Tongue (tissue), 3 donors: ENCODE measurements at places on chromosomes 7 and 10. TPM values are rescaled to one million over a fixed set of nuclear protein-coding genes. Genes with fewer than 3 reads are reported as not detected.

DNA sequence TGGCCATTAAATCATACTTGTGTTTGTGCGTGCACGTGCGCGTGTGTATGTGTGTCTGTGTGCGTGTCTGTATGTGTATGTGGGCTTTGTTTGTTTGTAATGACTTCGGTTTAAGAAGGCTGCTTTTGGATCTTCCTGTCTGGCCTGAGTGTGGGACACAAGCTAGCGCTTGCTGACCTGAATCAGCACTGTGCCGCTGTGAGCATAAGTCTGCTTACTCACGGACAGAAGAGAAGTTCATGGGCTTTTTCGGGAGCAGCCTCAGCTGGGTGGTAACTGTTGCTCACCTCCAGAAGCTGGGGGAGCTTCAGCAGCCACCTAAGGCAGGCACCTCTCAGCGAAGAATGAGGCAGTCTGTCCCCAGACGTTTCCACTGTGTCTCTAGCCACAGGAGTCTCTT, 56.1 kb upstream of the TRUB1 start:
- DNase-seq: no peak

GRCh38 chr10:125158601-125159485, 1.5 kb downstream of the CTBP2 start:
- DNase-seq: peak; percentile 80

Gene CTAGE8
- total RNA-seq: 0.51 TPM

DNA sequence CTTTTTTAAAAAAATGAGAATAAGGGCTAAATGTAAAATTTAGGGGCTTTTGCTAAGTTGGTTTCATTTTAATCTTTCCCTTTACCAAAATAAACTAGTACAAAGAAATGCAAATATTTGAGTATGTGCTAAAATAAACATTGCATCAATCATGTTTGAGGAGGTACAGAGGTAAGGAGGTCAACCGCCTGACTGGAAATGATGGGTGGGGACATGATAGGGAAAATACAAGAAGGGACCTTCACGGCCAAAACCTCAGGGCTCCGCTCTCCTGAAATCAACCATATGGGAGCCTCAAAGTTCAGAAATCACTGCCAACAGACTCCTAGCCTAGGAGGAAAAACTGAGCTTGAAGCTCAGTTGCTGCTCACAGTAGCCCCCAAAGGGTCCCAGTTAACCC, 207.6 kb downstream of the AHR start:
- no peak for DNase-seq

Gene SAMD9
- 10.9 TPM for total RNA-seq

- no peak for DNase-seq
Measured at GRCh38 chr10:25493122-25493893, 318.5 kb downstream of the GPR158 start.

Gene CDHR3
- 4.1 TPM for total RNA-seq

DNA sequence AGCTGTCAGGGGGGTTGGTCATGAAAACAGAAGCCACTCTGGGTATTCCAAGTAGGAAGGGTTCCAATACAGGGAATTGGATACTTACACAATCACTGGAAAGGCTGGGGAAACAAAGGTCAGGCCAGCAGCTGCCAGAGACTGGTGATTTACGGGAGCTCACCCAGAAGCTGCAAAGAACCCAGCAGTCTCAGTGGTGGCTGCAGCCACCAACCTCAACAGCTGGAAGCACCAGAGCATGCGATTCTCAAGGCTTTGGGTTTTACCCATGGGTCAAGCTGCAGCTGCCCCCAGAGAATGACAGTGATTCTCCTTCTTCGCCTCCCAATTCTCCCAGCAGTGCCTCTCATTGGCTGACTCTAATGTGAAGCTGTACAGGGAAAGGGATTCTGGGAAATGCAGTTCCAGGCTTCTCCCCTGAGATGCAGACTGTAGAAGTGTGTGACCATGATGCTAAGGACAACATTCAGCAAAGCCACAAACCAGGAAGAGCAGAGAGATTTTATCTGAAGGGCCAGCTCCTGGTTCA, 107.2 kb upstream of the TCF7L2 start:
- DNase-seq: peak; percentile 57

DNA sequence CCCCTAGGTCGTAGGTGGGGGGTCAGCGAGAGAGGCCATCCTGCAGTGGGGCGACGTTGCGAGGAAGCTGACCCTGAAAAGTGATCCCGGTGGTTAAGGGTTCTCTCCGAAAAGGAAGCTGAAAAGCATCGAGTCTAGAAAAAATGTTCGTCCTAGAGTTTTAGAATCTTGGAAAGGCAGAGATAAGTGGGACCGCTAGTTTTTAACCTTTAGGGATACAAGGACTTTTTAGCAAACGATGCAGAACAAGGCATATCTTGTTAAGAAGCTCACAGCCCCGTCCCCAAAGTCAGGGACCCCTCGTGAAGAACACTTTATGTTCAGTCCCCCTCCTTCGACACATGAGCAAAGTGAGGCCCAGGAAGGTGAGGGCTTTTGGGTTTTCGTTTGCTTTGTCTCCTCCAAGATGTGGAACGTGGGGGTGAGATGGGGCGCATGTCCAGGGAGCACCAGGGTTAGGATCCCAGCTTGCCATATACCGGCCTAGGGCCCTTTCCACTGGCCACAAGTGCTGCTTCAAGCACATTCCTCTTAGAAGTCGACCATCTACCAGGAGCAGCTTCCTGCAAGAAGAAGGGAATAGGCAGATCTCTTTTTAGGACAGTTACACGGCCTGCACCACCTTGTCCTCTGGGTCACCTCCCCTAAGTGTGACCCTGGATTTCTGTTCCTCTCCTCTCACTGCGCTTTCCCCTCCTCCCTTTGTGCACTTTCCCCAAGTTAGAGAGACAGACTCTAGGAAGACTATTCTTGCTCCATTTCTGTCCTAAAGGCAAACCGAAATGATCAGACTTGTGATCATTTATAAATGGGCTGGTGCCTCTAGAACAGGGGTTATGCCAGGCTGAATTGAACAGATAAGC, 969 bp downstream of the SLC35G1 start:
- peak; percentile 8 for DNase-seq

- no peak for DNase-seq
Measured at GRCh38 chr7:37408291-37409228, 40.1 kb downstream of the ELMO1 start.

DNA sequence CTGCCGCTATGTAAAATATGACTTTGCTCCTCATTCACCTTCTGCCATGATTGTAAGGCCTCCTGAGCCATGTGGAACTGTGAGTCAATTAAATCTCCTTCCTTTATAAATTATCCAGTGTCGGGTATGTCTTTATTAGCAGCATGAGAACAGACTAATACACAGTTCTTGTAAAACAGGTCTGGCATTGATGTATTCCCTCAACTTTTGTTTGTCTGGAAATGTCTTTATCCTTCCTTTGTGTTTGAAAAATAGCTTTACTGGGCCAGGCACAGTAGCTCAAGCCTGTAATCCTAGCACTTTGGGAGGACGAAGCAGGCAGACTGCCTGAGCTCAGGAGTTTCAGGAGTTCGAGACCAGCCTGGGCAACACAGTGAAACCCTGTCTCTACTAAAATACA, 14.5 kb downstream of the IPMK start:
- DNase-seq: no peak

DNA sequence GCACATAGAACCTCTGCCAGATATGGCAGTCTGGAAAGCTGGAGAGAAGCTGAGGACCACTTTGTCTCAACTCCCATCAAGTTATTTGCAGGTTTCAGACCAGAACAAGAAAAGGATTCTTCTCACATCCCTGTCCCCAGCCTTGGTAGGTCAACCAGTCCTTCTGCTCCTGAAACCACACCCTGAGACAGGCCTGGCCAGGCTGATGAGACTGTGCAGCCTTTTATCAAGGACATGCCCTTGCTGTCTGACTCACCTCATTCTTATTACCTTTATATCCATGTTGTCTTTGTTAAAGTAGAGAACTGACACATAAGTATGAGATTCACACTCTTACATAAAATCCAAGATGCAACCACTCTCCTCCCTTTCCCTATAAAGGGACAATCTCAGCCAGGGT, 354.9 kb downstream of the PLXNA4 start:
- no peak for DNase-seq

DNA sequence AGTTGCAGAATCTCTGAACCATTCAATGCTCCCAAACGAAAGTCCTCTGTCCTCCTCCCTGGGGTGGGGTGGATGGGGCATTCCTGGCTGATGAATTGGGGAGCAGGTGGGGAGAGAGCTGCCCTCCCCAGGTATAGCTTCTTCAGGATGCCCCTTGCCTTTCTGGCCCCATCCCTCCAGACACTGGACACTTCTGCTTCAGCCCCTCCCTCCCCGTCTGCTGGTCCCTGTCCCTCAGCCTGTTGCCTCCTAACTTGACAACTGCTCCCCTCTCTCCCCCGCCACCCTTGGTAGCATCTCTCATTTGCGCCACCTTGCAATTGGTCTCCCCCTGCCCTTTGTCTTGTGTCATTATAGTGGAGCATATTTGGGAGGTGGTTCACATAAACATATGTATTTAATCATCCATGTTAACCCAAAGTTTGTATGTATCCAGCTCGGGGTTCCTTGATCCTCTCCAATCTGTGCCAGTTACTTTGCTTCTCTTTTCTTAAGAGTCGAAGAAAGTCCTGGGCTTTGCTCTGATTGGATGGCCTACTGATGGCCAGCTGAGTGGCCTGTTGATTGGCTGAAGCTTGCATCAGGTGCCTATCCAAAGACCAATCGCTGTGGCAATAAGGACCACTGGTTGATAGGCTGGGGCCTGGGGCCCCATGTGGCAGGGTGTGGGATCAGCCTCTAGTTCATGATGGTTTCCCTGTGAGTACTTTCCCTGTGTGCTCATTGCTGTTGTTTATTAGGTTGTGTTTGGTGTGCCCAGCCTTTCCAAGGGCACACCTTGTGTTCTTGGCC, 4.0 kb upstream of the GCK start:
- DNase-seq: no peak
